ENCODE measurements at places on chromosomes 12 and 14. TPM values are rescaled to one million over a fixed set of nuclear protein-coding genes. Genes with fewer than 3 reads are reported as not detected.

GRCh38 chr12:78037707-78038106, 207.0 kb downstream of the NAV3 start:
- no peak for DNase-seq

- DNase-seq = no peak
These were observed 300.0 kb upstream of the ALG10B start for GRCh38 chr12:38016602-38017001.

DNA sequence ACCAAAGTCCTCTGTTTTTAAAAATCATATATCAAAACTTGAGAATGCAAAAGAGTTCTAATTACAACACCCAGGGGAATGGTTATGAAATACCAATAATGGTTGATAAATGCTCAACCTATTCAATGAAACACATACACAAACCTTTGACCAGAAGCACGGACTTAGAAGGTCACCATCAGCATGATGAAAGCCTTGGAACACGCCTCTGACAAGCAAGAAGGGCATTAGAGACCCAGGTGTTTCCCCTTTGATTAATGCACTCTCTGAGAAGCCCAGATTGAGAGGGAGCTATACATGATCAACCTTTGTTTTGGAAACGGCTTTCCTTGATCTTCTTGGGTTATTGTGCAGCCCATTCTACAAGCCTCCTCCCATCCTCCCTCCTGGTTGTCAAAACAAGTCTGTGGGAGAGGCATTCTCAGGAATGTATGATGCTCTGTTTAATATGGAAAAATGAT, 69.0 kb downstream of the ZFP36L1 start:
- DNase-seq = no peak

DNA sequence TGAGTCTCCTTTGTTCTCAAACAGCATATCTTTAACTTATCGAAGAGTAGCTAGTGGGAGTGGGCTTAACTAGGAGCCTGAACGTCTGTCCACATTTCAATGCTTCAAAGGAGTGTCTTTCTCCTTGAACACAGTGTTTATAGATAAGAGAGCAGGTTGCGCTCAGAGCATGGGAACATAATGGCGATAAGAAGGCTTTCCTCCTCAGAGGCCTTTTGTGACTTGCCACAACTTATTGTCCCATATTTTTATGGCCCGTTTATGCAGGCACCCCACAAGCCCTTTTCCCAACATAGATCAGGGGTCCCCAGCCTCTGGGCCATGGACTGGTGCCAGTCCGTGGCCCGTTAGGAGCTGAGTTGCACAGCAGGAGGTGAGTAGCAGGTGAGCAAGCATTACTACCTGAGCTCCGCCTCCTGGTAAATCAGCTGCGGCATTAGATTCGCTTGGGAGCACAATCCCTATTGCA, 2.6 kb upstream of the DDX47 start:
- DNase-seq = no peak

- DNase-seq = no peak
These were observed 9.2 kb downstream of the MLH3 start for GRCh38 chr14:75042035-75042434.

The KRT71 gene
- total RNA-seq = not detected

The STAT6 gene
- 144 TPM for total RNA-seq

The A2M gene
- total RNA-seq = 345 TPM

The MYF5 gene
- not detected for total RNA-seq

The CCDC175 gene
- total RNA-seq = not detected

The AICDA gene
- total RNA-seq = not detected

The BDKRB2 gene
- 6.8 TPM for total RNA-seq

The ZFHX2 gene
- total RNA-seq = 1.2 TPM
